ENCODE measurements at places on chromosomes 13 and 19.

DNA sequence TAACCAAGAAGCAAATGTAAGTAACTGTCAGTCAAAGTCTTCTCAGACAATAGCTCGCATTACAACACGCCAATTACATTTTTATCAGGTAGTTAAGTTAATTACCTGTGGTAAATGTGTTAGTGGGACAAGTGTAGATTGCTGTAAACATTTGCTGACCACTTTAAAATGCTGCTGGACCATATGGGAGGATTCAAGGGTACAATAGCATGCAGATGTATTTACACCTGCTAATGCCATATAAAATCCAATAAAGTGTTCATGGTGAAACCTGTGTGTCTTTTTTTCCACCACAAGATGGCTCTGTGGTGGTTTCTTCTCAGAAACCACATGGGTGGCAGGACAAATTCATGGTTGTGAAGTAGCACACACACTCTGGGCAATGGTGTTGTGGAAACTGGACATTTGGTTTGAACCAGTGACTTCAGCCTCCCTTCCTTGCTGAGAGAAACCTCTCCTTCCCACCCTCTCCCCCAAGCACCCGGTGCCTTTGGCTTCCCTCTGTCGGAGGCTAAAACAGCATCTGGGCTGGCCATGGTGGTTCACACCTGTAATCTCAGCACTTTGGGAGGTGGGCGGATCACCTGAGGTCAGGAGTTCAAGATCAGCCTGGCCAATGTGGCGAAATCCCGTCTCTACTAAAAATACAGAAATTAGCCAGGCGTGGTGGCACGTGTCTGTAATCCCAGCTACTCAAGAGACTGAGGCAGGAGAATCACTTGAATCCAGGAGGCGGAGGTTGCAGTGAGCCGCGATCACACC is 18.1 kb upstream of the GTF3A start:
- peak; percentile 50 for DNase-seq

DNA sequence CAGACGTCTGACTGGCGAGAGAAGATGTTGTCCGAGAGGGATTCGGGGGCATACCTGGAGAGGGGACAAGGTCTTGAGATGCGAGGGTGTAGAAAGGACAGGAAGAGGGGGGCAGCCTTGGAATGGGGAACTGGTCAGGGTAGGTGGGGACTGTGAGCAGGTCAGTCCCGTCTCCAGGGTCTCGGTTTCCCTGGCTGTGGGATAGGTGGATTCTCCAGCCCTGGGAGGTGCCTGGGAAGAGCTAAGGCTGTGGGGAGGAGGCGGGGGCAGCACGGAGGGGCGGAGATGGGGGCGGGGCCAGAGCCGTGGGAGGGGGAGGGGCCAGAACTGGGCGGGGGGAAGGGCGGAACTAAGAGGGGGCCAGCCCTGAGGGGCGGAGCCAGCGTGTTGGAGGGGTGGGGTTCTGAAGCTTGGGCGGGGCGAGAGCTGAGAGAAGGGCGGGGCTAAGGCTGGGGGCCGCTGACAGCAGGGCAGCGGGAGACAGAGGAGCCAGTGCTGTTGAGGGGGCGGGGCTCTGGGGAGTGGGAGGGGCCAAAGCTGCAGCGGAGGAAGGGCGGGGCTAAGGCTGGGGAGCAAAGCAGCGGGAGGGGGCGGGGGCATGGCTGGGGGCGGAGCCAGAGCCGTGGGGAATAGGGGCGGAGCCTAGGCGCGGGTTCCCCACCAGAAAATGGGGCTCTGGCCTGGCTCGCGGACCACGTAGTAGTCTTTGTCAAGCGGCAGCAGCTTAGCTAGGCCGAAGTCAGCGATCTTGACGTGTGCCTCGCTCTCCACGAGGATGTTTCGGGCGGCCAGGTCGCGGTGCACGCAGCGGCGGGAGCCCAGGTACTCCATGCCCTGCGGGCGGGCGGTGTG is 9.5 kb upstream of the INSL3 start:
- peak; percentile 99 for DNase-seq

DNA sequence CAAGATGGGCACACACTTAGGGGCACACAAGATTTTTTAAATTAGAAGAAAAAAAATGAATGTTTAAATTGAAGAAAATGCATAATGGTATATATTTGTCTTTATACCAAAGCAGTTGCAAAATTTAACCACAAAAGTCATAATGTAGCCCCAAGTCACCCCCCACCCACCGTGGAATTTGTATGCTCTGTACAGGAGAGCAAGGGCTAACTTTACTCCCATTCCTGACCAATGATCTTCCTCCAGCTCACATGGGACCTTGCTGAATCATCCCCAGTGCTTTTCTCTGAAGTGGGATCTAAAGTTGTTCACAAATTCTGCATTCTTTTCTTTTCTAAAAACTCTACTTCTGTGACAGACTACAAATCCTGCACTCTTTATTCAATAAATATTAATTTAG is 597.0 kb downstream of the UQCRFS1 start:
- DNase-seq, result no peak

DNA sequence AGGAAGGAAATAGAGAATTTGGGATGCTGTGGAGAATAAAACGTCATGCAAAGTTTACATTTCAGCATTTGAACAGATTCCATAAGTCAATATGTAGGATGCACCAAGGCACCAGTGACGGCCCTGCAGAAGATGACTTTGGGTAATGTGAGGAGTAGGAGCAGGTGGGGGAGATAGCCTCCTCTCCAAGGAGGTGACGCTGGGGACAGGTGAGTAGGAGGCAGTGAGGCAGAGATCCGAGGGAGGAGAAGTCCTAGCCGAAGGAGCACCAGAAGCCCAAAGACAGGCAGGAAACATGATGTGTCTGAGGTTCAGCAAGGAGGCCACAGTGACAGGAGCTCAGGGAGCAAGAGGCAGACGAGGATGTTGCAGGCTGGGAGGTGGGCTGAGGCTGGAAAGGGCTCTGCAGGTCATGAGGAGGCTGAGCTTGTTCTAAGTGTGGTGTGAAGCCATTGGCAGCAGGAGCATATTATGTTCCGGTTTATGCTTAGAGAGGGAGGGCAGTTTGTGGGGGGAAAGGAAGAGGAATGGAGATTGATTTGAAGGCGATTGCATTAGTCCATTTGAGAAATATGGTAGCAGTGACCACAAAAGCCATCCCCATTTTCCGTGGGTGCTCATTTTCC is 55.7 kb upstream of the C1QTNF9 start:
- no peak for DNase-seq

DNA sequence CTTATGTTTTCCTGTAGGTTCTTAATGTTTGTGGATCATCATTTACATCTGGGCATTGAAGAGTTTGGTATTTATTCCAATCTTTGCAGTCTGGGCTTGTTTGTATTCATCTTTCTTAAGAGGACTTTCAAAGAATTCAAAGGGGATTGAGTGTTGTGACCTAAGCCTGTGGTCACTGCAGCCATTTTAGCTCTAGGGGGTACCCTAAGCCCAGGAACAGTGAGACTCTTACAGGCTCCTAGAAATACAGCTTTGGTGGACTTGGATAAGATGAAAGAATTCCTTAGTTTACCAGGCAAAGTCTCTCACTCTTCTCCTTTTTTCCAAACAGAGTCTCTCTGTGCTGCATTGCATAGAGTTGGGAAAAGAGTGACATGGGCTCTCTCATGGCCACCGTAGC is 2539.0 kb upstream of the PCDH20 start:
- no peak for DNase-seq

- DNase-seq, result no peak
Measured at GRCh38 chr13:25803641-25804040, 248.2 kb downstream of the SHISA2 start.

DNA sequence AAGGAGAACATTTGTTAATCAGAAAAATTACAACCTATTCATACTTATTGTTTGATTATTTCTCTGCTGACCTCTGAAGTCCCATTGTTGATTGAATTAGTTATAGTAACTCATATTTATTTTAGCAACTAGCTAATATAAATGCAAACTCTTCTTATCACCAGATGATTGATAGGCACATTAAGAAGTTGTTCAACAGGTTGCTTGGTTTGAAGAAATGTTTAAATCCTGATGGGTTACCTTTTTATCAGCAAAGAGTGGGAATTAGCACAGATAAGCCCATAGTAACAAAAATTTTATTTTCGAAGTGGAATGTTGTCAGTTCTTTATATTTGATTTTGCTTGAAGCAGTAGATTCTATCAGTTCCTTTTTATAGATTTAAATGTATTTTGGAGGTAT is 44.4 kb downstream of the KLF5 start:
- DNase-seq, result no peak

DNA sequence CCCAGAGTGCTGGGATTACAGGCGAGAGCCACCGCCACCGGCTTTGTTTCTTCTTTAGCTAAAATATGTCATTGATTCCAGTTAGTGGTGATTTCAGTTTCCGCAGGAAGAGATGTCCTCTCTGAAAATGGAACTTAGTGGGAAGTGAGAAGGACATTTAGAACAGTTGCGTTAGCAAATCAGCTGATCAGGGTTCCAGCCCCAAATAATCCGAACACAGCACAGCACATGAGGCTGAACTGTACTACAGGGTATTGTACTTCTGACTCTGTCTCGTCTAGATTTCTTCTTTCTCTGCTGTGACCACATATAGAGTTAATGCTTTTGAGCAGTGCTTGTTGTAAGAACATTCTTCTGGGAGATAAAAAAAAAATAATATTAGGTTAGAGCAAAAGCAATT is 314.4 kb downstream of the MYO16 start:
- no peak for DNase-seq

DNA sequence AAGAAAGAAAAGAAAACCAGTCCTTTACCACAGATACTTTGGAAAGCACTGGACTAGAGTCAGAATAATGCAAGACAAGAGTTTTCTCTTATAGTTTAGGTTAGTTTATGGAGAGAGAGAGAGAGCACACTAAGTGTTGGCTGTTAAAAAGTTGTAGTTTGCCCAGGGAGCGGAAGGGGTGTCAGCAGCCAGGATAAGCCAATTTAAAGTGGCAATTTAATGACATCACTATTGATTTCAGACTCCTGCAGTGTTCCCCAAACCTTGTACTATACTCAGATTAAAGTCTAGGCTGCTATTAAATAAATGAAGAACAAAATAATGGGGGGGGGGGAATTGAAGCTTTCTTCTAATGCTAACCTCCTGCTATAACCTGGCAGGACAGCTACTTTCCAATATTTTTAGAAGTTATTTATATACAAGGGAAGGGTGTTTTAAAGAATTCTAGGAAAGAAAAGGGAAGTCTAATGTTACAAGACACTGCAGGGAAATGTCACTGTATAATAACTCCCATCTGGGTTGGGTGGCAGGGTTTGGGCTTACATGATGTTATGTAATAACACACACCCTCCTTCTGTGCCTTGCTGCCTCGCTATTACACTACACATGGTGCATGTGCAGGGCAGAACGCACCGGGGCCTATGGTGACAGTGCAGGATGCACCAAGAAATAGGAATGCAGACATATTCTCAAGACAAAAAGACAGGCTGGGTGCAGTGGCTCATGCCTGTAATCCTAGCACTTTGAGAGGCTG is 19.9 kb downstream of the TPT1 start:
- no peak for DNase-seq

- no peak for DNase-seq
Measured at GRCh38 chr13:21698817-21699679, 28.2 kb downstream of the FGF9 start.

- no peak for DNase-seq
Measured at GRCh38 chr13:44415815-44416214, 42.2 kb downstream of the SERP2 start.

GRCh38 chr13:110418944-110419343 is 111.9 kb downstream of the COL4A2 start:
- no peak for DNase-seq

Data from COLO829 (cell line).